Right ventricle myocardium inferior (tissue), 1 donor: ENCODE measurements at places on chromosomes 1 and 21. TPM values are rescaled to one million over a fixed set of nuclear protein-coding genes. Genes with fewer than 3 reads are reported as not detected.

GRCh38 chr1:210631399-210631798 is 302.7 kb downstream of the HHAT start:
- no peak for DNase-seq

DNA sequence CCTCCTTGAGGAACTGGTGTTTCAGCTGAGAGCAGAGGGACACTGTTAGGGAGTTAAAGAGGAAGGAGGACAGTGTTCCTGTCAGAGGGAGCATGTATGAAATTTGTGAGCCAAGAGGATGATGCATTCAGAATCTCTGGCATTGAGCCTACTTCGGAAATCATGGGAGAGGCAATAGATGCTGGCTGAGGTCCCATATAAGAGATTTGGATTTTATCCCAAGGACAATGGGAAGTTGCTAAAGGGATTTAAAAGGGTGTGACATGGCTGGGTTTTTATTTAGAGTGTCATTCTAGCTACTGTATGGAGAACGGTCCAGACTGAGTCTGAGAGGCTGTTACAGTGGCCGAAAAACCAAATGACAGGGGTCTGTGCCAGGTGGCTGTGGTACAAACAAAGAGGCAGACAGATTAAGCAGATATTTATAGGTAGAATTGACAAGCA is 403.2 kb upstream of the B3GALT2 start:
- DNase-seq, result no peak

GRCh38 chr1:43368646-43369020 is 822 bp upstream of the ELOVL1 start:
- no peak for DNase-seq

DNA sequence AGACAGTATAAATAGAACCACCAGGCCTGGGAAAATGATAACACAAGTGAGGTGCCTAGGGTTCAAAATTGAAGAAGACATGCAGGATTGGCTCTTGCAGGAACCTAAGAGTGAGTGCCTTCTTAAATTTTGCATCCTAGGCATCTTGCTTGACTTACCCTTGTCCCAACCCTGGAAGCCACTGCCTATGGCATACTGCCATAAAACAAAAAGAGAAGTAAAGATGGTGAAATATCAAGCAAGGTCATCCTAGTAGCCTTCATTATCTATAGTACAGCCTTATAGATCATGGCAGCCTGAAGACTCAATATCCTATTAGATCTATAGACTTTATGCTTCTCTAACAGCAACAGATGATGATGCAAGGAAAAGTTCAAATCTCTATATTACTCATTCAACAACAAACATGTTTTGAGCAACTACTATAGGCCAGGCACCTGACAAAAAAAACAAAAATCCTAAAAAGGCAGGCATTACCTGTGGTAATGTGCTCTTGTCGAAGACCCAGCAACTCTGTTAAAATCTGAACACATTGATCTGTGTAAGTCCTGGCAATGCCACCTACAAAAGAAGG is 6.3 kb downstream of the AP4B1 start:
- no peak for DNase-seq

CRNN gene
- not detected for total RNA-seq

OR11L1 gene
- total RNA-seq, result not detected

ARV1 gene
- total RNA-seq, result 17.3 TPM
